ENCODE measurements at places on chromosomes 16 and 17.

DNA sequence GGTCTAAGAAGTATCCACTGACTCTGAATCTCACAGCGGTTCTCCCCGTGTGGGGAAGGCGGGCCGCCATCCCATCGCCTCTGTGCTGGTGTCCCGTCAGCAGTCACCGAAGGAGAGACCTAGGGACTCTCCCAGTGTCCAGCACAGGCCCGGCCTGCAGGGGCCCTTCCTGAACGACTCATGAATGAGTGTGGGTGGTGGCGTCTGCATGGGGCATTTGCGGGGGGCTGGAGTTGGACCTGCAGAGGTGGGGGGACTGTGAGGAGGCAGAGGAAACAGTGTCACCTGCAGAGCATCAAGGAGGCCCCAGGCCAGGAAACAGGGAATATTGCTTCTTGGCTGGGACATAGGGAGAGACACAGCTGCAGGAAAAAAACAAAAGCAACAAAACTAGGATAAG lies 10.3 kb downstream of the KCNG4 start:
- no peak for DNase-seq

DNA sequence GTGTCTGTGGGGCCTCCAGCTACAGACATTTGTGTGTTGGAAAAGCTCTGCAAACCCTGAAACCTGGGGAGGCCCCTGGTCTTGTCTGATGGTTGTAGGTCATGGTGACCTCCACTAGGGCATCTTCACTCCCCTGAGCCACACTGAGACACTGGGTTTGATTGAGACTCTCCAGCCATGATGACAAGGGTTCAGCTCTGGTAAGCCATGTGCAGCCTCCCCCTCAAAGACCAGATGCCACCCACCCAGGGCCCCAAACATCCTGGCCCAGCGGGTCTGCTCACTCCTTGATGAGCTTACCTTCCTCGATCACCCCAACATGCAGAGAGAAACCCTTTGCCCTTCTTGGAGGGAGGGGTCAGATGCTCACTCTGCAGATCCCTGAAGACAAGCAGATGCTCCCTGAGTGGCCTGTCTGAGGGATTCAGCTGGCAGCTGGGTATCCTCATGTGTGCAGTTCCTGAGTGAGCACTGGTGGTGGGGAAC lies 101.6 kb downstream of the METRNL start:
- DNase-seq = no peak

- DNase-seq = no peak
These were observed at the start of gene CRAMP1 for GRCh38 chr16:1612320-1613111. CRAMP1 (plus strand) TSS chr16:1612360; CDS start chr16:1614640, 2,280 bp downstream.

DNA sequence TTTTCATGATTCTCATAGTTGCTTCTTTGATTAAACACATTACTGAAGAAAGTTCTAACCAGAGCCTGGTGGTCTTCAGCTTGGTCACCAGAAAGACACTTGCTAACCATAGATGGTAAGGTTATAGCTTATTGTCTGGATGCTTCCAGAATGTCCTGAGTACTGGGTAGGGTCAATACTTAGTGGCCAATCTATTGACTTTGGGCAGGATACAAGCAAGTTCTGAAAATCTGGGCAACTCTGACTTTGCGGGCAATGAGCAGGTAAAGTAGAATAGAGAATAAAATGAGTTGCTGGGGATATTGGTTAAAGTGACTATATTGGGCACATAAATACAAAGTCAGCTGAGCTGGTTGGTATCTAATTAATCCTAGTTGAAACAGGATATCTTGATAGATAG lies 63.0 kb downstream of the ABCA8 start:
- DNase-seq = no peak

GRCh38 chr16:83891742-83892141 lies 7.2 kb upstream of the MLYCD start:
- no peak for DNase-seq

GRCh38 chr16:86533767-86534351 lies 21.2 kb downstream of the MTHFSD start:
- DNase-seq = no peak

- no peak for DNase-seq
These were observed 141.8 kb downstream of the LAT start for GRCh38 chr16:29126616-29127015.

Measured in nucleus accumbens (tissue), 56 donors.